ENCODE measurements at places on chromosomes 2 and 18.

DNA sequence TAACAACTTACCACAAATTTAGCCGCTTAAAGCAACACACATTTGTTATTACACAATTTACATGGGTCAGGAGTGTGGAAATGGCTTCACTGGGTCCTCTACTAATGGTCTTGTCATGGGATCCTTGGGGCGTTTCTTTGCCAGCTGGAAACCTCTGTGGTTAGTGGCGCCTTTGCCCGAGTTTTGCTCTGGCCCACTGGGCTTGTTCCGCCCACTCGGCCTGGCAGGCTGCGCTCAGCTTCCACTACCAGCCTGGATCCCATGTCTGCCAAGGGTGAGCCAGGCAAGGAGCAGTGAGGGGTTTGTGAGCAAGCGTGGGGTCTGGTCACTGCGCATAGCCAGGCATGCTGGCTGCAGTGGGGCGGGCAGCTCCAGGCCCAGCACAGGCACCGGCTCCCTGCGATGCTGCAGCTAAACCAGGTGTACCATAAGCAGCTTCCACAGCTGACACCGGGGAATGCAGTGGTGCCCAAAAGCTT lies 16.2 kb upstream of the MBD2 start:
- no peak for DNase-seq

DNA sequence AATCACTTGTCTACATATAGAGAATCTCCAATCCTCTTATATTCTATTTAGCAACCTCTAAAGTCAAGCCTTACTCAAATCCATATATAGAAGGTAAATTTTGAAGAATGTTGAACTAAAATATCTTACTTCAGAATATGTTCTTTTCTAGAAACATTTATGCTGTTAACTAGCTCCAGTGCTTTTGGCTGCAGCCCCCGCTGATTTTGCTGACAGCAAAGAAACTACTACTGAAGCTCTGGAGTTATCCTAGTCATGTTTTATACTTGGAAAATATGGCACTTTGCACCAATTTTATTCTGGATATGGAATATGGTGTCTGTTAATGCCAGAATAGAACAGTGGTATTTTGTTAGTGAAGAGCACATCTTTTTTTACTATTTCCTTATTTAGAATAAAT lies 212.4 kb upstream of the FSIP2 start:
- DNase-seq, result no peak

GRCh38 chr2:212194396-212194795 lies 344.2 kb downstream of the ERBB4 start:
- DNase-seq, result no peak

- DNase-seq, result no peak
These were observed 204.2 kb upstream of the CELF4 start for GRCh38 chr18:37769826-37770225.

GRCh38 chr2:37912056-37912455 lies 13.0 kb upstream of the RMDN2 start:
- peak; percentile 71 for DNase-seq

GRCh38 chr2:167069855-167070254 lies 181.6 kb downstream of the XIRP2 start:
- DNase-seq, result no peak

GRCh38 chr2:104504331-104505073 lies 349.4 kb upstream of the POU3F3 start:
- DNase-seq, result no peak

GRCh38 chr2:70084973-70085710 lies 2.1 kb upstream of the PCBP1 start:
- DNase-seq, result peak; percentile 62

DNA sequence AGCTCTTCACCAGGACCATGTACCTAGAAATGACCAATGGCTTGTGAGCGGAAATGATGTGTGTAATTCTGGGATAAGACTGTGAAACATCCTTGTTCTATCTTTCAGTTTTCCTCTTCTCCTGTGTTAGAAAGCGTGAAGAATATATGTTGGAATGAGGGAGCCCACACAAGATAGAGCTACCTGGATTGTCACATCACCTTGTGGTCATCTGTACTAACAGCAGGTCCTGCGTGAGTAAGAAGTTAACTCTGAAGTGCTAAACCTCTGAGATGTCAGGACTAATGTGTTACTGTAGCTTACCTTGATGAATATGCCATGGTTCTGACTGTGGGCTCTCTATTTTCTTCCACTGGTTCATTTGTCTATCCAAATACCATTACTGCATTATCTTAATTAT lies 75.6 kb downstream of the FASTKD2 start:
- no peak for DNase-seq

DNA sequence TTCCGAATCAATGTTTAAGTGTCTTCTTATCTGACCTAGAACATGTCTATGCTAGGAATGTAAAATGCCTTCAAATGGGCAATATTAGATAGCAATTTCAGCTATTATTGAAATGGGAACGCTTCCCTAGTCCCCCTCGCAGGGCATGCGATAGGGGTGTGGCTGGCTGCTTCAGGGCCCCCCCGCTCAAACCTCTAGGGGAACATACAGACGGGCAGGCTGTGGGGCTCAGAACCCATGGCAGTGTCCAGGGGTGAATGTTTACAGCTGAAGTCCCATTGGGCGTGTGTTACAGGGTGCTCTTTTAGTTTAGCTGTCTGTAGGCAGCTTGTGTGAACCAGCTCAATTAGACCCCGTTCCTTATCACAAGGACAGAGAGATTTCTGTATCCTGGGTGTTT lies 315.9 kb downstream of the DSEL start:
- peak; percentile 11 for DNase-seq

GRCh38 chr18:73980289-73980979 lies 167.2 kb downstream of the FBXO15 start:
- peak; percentile 79 for DNase-seq

GRCh38 chr2:73386342-73386868 lies 769 bp downstream of the ALMS1 start:
- DNase-seq, result peak; percentile 66
